CD4-positive, alpha-beta T cell treated with Interleukin-6 for 4 hours (primary cell): ENCODE measurements at places on chromosomes 6 and 20.
A peak's percentile ranks its signal among the peaks of the same experiment; 100 is the strongest.

- no peak for DNase-seq
Observed at GRCh38 chr6:122754191-122754731, 25.3 kb upstream of the FABP7 start.

GRCh38 chr6:43142101-43142500, 29.0 kb upstream of the SRF start:
- DNase-seq: peak; percentile 10

DNA sequence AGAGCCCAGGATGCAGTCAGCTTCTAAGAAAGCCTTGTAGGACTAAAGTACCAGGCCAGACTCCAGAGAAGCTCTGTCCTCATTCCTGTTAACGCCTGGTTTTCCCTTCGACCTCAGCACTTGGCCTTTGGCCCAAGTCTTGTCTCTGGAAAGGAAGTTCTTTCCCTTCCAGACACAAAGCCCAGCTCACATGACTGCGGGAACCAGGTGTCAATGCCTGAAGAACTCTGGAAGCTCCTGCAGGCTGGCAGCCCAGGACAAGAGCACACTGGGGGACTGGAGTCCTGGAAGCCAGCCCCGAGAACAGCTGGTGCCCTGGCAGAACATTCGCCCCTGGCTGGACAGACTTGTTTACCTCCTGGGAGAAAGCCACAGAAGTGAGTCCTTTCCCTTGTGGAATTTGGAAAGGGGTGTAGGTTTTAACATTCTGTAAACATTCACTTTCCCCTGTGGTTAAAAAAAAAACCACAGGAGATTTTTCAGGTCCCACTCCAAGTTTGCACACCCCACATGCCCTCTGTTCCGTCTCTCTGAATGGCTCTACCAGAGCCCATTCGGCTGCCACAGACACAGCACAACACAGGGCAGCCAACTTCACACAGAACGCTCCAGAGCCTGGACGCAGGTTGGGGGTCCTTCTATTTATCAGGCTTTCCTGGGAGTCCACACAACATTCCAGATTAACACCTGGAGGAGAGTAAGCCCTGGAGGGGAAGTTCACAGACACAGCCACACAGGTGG, 18.1 kb downstream of the ACSS1 start:
- no peak for DNase-seq

GRCh38 chr20:41366546-41367392, at the start of gene EMILIN3:
Gene EMILIN3, minus strand, starts transcription at chr20:41366818. Its CDS starts 184 bp downstream, at chr20:41366634.
- no peak for DNase-seq

DNA sequence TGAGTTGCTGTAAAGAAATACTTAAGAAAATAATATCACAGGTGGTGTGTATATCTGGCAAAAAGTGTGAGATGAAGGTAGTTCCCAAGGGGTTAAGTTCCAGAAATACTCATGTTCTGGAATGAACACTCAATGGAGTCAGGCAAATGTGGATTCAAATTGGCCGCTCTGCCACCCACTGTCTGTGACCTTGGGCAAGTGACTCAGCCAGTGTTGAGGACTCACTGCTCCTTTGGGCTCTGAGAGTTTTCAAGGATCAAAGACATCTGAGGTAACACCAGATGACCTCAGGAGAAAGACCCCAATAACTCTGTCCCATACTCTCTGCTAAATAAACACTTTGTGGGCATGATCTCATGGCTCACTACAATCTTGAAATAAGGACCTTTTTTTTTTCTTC, 59.2 kb upstream of the EYA2 start:
- DNase-seq: no peak
